Dermis blood vessel endothelial cell (primary cell): ENCODE measurements at places on chromosomes 11 and 22.

DNA sequence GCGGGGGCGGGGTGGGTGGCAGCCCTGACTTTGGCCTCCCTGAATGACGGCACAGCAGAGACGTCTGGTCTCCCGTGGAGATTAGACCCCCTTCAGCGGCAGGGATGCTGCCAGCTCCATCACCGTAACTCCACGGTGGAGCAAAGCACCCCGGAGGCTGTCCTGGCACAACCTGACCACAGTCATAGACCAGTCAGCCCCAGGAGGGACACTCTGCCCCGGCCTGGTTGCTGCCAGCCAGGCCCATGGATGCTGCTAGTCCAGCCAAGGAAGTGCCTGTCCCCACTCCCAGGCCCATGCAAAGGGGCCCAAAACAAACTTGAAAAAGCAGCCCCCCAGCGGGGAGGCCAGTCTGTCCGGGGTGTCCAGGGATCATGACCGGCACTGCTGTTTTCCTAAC lies 11.5 kb upstream of the ANO1 start:
- no peak for DNase-seq

DNA sequence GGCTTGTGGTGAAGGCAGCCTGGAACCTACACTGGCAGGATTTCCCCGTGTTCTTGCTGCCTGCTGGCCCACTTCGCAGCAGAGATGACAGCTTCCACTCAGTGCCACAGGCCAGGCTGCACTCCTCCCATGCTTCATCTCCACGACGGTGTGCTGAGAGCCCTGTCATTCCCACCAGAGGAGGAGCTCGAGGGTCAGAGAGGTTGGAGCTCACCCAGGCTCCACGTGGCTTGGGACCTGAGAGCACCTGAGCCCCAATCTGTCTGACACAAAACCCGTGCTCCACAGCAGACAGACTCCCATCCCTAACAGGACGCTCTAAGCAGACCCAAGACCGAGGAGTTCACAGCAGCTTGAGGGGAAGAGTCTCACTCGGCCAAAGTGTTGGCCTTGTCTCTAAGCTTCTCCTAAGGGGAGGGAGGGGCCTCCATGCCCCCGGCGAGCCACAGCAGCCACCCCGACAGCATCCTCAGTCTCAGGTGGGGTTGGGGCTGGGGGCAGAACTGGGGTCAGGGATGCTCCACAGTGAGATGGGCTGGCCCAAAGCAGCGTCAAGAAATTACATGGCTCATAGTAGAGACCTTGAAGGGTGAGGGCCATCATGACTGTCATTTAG lies 10.7 kb downstream of the LRFN4 start:
- DNase-seq: no peak

GRCh38 chr22:24046024-24046423 lies 34.9 kb downstream of the CABIN1 start:
- no peak for DNase-seq

DNA sequence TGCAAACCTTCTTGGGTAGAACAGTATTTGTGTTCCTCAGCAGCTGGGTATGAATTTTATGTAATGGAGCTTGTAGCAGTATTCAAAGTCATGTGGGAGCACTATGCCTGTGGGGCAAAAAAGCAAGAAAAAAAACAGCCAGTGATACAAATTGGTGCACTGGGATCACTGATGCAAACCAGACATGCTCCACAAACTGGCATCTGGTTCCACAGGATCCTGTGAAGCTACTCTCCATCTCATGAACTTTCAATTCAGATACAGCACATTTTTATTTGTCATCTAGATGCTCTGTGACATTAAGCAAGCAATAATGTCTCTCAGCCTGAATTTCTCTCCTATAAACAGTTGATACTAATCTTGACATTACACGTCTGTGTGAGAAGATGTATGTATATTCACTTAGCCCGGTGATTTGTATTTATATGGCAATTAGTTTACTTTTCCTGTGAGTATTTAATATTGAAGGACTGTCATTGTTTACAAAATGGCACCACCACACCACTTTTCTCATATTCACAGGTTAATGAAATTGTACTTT lies 208.5 kb upstream of the GRIA4 start:
- no peak for DNase-seq
